ENCODE measurements at places on chromosomes 7 and 10.

DNA sequence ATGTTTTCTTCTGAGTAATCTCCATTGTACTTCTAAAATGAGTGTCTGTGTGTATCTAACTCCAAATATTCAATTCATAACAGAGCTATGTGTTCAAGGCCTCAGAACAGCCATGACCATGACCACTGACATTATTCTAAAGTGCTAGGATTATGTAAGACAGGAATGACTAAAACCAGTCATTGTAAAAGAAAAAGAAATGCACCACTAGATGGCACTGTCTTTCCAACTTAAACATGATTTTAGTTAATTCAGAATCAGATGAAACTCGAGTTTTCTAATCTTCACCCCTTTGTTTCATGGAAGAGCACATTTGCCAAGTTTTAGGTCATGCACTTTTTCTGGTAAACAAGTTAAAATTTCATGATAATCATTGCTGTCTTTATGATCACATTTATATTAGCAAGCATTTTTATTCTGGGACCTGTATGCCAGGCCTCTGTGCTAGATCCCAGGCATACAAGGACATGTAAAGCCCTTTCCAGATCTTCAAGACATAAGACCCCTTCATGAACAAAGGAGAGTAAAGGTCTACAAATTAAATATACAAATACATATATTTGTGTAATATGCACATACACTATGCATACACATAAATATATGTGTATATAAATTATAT lies 26.1 kb upstream of the RSU1 start:
- DNase-seq = peak; percentile 32

- DNase-seq = no peak
These were observed 295.6 kb downstream of the DPP6 start for GRCh38 chr7:154347700-154348266.

DNA sequence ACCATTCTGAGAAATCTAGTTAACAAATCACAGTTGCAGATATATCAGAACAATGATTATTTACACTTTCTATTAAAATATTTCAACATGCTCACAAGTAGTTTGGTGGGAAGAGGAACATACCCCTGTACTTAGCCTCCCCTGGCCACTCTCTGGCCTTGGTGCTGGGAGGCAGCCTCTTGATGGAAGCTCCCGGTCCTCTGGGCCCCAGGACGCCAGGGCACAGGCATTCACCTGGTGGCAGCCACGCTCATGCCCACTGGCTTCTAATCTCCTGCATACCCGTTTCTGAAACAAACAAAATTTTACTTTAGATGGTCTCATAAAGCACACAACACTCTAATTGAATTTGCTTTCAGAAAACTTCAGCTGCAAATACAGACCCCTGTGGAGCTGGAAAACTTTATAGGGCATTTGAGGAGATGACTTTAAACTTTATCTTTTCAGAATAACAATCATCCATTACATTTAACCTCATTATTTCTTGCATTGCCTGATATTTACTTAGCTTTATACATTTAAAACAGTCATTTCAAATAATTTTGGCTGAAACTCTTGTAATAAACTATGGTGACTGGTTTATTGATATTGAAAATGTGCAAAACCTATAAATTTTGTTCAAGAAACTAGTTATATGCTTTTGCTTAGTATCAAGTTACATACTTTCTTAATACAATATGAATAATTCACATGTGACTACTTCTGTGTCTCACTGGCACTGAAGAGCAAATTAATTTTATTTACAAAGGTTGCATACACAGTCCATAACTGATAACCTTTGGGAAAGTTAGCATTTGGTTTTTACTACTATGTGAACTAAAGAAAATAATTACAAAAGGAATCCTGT lies 30.8 kb downstream of the C10orf143 start:
- no peak for DNase-seq

DNA sequence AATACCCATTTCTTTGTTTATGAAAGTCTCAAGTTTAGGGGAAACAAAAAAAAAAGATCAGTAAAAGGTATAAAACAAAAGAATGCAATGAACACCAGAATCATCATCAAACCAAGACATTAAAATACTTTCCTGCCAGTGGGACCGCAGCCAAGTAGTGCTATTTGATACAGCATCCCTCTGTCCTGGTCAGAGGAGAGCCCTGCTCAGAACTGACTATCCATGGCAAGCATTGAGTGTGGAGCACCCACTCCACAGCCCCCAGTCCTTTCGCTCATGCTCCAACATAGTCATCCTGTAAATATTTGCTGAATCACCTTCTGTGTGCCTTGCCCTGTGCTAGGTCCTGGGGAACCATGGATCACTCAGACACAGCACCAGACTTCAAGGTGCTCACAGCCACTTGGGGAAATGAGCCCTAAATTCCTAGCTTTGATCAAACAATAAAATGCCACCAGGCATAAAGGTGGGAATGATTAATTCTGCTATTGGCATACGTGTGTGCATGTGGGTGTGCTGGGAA lies 213.6 kb upstream of the TBX20 start:
- no peak for DNase-seq

- DNase-seq = no peak
These were observed 7.8 kb upstream of the ABHD11 start for GRCh38 chr7:73746378-73746777.
